ENCODE measurements at places on chromosomes 4 and X.

GRCh38 chr4:53932796-53933610 is 131.4 kb downstream of the CHIC2 start:
- no peak for DNase-seq

- no peak for DNase-seq
These were observed 189.5 kb downstream of the GASK1B start for GRCh38 chr4:157983300-157983699.

GRCh38 chrX:39258331-39258730 is 457.1 kb downstream of the MID1IP1 start:
- no peak for DNase-seq

DNA sequence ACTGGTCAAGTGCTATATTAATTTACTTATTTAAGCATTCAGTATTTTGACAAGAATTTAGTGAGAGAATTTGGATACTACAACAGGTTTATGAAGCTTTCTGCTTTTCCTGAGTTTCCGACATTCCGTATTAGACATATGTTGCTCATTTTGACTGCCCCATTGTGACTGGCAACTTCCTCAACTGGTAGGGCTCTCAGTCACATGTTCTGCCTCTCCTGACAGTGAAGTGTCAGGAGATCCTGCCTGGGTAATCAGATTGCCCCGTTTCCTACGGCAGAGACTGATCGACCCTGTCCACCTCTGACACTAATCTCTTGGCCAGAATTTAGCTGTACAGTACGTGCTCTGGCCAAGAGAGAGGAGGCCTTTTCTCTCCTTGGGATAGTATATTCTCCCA is 49.5 kb downstream of the CLNK start:
- DNase-seq: no peak

GRCh38 chrX:129750971-129751370 is 12.2 kb downstream of the XPNPEP2 start:
- DNase-seq: no peak

DNA sequence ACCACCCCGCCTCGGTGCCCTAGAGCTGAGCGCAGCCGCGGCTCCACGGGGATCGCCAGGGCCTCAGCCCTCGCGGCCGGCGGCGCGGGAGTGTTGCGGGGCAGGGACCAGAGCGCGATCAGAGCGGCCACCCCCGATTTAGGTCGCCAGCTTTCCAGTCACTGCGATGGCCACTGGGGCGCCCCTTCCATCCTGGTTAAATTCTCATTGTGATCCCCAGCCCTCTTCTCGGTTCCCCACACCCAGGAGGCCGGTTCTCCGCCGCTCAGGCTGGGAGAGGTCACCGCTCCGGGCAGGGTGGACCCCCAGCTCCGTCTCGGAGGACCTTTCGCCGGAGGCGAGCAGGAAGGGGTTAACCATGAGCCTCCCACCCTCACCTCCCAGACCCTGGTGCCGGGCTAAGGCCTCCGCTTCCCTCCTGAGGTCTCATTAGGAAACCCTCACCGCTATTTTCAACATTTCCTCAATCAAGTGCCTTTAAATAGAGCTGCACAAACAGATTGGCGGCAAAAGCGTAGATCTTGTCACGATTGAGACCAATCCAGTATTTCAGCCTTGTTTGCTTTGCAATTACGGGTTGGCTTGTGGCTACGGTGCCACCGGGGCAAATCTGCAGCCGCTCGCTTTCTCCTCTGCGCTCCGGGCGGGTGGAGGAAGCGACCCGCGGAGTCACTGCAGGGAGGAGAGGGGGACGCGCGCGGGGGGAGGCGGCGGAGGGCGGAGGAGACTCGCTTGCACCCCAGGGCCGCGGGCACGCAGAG is 8.3 kb upstream of the HAND2 start:
- DNase-seq: no peak

DNA sequence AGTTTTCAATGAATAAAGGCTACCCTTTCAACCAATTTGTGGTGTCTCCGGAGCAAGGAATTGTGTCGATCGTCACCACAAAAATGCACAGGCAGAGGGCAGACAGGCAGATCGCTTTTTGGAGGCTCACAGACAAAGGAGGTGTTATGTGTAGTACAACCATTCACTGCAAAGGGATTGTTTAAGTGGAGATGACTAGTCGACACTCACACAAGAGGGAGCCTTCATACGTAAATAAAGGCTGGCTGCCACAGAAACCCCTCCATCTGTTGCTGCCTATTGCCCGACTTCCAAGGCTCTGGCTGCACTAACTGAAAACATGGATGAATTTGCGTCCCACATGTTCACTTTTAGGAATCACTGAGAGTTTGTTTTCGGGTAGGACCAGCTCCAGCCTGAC is 281.1 kb downstream of the NKX6-1 start:
- DNase-seq: no peak

GRCh38 chr4:148574911-148575310 is 132.7 kb upstream of the NR3C2 start:
- DNase-seq: no peak

DNA sequence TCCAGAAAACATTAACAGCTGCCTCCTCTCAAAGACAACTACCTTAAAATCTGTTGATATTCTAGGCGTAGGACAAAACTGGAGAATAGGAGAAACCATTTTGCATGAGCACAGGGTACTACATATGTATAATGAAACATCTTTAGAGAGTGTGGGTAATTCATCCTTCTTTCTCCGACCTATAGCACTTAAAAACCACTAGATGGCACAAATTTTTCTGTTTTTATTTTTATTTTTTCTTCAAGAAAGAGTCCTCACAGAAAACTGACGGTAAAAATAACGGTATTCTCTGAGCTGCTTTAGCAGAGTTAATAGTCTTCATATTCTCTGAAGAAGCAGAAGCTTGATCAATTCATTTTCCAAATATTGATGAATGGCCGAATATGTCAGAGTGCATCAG is 14.6 kb downstream of the SMIM31 start:
- no peak for DNase-seq

GRCh38 chrX:16772460-16772859 is 13.8 kb upstream of the TXLNG start:
- DNase-seq: no peak

DNA sequence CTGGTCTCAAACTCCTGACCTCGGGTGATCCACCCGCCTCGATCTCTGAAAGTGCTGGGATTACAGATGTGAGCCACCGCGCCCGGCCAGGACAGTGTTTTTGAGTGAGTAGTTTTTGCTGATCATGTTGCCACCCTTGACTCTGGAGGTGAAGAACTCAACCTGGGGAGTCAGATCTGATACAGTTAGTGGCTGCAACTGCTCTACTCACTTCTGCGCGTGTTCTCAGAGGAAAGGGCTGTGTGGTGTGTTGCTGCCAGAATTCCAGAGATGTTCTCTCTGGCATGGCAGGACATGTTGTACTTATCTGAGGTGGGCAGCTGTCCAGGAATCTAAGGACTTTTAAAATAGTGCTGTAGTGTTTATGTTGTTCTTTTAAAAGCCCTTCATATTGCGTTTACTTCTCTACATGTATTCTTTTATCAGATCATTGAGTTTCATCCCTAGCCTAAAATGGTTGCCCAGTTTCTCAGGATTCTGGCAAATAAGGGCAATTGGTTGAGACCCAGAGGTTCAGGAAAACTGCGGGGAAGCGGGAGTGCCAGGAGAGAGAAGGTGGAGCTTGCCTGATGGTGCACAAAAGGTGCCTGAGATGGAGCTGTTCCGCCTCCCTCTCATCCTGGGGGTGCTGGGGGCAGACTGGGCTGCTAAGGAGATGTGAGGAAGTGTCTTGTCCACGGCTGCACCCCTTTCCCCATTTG is 97.7 kb downstream of the ARHGAP10 start:
- DNase-seq: no peak

GRCh38 chrX:86421771-86422170 is 273.5 kb downstream of the DACH2 start:
- DNase-seq: no peak

- DNase-seq: no peak
These were observed 258.7 kb upstream of the CPEB2 start for GRCh38 chr4:14743601-14744000.

GRCh38 chr4:17368408-17368807 is 143.5 kb downstream of the QDPR start:
- DNase-seq: no peak

DNA sequence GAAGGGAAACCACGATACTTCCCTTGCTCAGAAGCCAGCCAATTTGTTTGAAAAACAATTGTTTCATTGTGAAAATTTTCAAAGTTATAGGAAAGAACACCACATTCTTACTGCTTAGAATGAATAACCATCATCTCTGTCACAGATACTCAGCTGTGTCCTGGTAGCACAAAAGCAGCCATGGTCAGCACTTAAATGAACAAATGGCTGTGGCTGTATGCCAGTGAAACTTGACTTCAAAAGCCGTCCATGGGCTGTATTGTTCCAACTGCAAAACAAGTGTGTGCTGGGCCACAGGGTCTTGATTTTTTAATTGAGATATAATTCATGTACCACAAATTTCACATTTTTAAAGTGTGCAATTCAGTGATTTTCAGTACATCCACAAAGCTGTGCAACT is 19.6 kb downstream of the NSDHL start:
- DNase-seq: no peak

GRCh38 chrX:139290310-139290709 is 240.2 kb upstream of the F9 start:
- no peak for DNase-seq

- DNase-seq: no peak
These were observed 4.9 kb downstream of the FGFR3 start for GRCh38 chr4:1797861-1798579.

- DNase-seq: no peak
These were observed 52.2 kb downstream of the AFM start for GRCh38 chr4:73533515-73534422.

DNA sequence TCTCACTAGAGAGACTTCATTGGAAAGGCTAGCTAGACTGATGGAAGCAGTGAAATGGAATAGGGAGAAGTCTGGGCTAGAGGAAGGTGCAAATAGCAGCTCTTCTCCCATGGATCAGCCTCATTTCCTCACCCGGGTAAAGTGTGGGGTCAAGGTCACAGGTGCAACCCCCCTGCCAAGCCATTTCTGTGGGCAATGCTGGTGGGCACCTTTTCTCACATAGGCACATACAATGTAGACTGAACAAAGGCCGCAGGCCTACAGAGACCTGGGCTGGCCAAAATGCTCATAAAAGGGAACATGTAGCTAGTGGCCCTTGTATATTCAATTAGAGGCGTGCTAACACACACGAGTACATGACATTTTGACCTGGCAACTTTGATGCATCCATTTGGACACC is 71.5 kb upstream of the EFNB1 start:
- no peak for DNase-seq

- no peak for DNase-seq
These were observed 241.8 kb downstream of the PRDM5 start for GRCh38 chr4:120680647-120681228.

- no peak for DNase-seq
These were observed 589.4 kb downstream of the ANKRD50 start for GRCh38 chr4:124123181-124123580.

DNA sequence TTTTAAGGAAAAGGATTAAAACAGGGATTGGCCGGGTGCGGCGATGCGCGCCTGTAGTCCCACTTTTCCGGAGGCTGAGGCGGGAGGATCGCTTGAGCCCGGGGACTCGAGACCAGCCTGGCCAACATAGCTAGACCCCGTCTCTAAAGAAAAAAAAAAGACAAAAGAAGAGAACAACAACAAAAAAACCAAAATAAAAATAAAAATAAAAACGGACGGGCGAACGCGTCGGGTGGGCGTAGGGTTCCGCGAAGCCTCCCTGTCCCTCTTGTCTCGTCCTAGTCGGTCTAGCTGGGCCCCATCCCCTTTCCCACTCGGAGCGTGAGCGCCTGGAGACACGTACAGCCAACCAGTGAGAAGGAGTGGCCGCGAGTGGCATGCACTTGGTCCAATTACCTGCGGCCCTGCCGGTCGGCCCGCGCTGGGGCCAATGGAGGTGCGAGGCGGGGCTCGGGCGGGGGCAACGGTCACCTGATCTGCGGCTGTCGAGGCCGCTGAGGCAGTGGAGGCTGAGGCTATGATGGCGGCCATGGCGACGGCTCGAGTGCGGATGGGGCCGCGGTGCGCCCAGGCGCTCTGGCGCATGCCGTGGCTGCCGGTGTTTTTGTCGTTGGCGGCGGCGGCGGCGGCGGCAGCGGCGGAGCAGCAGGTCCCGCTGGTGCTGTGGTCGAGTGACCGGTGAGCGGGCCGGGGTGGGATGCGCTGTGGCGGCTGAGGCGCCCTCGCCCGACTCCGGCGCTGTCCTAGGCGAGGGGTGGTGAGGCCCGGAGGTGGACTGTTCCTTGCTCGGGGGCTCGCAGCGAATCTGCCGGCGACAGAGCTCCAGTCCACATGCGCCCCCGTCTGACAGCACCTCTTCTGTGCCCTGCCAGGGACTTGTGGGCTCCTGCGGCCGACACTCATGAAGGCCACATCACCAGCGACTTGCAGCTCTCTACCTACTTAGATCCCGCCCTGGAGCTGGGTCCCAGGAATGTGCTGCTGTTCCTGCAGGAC is at the start of gene ATP6AP1:
Gene ATP6AP1, plus strand, starts transcription at position 502 of the 996 bp plus-strand sequence. Its CDS starts 16 bp downstream, at position 518.
- peak; percentile 77 for DNase-seq

GRCh38 chr4:94160774-94161173 is 46.9 kb upstream of the SMARCAD1 start:
- no peak for DNase-seq

GRCh38 chr4:123826896-123827295 is 430.3 kb downstream of the SPRY1 start:
- no peak for DNase-seq

- no peak for DNase-seq
These were observed 131.3 kb upstream of the AP1S2 start for GRCh38 chrX:15985937-15986336.

GRCh38 chr4:157220371-157220881 is at the start of gene GRIA2:
Gene GRIA2, plus strand, starts transcription at chr4:157220728. Its CDS starts 315 bp downstream, at chr4:157221043.
- DNase-seq: no peak

GRCh38 chr4:139668658-139669201 is 3.1 kb downstream of the MGST2 start:
- DNase-seq: no peak

GRCh38 chr4:55838952-55839351 is 14.5 kb upstream of the EXOC1 start:
- no peak for DNase-seq

DNA sequence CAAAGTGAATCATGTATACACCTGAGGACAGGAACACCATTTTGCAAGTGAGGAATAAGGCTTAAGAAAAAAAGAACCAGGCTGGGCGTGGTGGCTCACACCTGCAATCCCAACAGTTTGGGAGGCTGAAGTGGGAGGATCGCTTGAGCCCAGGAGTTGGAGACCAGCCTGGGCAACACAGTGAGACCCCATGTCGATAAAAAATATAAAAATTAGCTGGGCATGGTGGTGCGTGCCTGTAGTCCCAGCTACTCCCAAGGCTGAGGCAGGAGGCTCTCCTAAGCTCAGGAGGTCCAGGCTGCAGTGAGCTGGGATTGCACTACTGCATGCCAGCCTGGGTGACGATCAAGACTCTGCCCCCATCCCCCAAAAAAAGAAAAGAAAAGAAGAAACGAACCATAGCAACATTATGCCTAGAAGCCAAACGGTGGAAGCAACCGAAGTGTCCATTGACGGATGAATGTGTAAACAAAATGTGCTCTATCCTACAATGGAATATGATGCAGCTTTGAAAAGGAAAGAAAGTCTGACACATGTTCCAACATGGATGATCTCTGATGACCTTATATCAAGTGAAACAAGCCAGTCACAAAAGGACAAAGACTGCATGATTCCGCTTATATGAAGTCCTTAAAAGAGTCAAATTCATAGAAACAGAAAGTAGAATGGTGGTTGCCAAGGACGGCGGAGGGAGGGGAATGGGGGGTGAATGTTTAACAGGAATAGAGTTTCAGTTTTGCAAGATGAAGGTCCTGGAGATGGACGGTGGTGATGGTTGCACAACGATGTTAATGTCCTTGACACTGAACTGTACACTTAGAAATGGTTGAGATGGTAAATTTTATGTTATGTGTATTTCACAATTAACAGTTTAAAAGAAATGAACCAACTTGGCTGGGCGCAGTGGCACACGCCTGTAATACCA is 8.6 kb upstream of the KIAA0232 start:
- DNase-seq: no peak

Data from activated CD4-positive, alpha-beta T cell treated with anti-CD3 and anti-CD28 coated beads for 24 hours (primary cell).